ENCODE measurements at places on chromosomes 4 and X. TPM values are rescaled to one million over a fixed set of nuclear protein-coding genes. Genes with fewer than 3 reads are reported as not detected.

Gene CCKAR
- not detected for total RNA-seq

Gene RIPPLY1
- total RNA-seq, result not detected

Gene SLC10A7
- total RNA-seq, result 8.1 TPM

Gene TMEM154
- 4.5 TPM for total RNA-seq

Gene TMEM31
- total RNA-seq, result not detected

Gene HS3ST1
- under 0.01 TPM for total RNA-seq

Gene G6PD
- total RNA-seq, result 56.7 TPM

Gene CT55
- not detected for total RNA-seq

Gene STOX2
- under 0.01 TPM for total RNA-seq

Gene UCP1
- total RNA-seq, result not detected

Gene CXCL1
- 36.2 TPM for total RNA-seq

Gene ADH1A
- not detected for total RNA-seq

Gene STARD8
- total RNA-seq, result 3.2 TPM

Gene UGT2B15
- total RNA-seq, result not detected

Gene TRO
- total RNA-seq, result 5.9 TPM

Gene PWWP3B
- total RNA-seq, result not detected

Gene ZNF157
- total RNA-seq, result not detected

Gene TRIM75
- not detected for total RNA-seq

Gene DCAF8L2
- 0.32 TPM for total RNA-seq

Gene NKX6-1
- 0.15 TPM for total RNA-seq

Gene SHOX
- total RNA-seq, result not detected

Gene LONRF3
- 9.4 TPM for total RNA-seq

Gene ARHGAP36
- not detected for total RNA-seq

Gene SPARCL1
- 0.32 TPM for total RNA-seq

Gene PRICKLE3
- 6.2 TPM for total RNA-seq

Gene STBD1
- total RNA-seq, result 1.7 TPM

Gene CHIC2
- total RNA-seq, result 90.3 TPM

Gene USP17L30
- total RNA-seq, result not detected

Gene C4orf51
- total RNA-seq, result not detected

Gene CYTL1
- 204 TPM for total RNA-seq

Gene NAP1L2
- 0.65 TPM for total RNA-seq

Gene HSFX1
- under 0.01 TPM for total RNA-seq

Gene MAGEC3
- not detected for total RNA-seq

Gene DCK
- total RNA-seq, result 24.8 TPM

Gene GYPA
- total RNA-seq, result not detected

Gene DRP2
- total RNA-seq, result 0.15 TPM

Gene ATP1B4
- not detected for total RNA-seq

Gene SOWAHD
- total RNA-seq, result not detected

Gene ARSJ
- 68.2 TPM for total RNA-seq

Gene GRIA2
- not detected for total RNA-seq

Gene ACTRT1
- total RNA-seq, result not detected

Gene ZNF141
- total RNA-seq, result 13.5 TPM

Gene CRMP1
- total RNA-seq, result not detected

Gene BEX3
- 319 TPM for total RNA-seq

Gene TBC1D8B
- 5.8 TPM for total RNA-seq

Gene CXCL3
- total RNA-seq, result 0.61 TPM

Gene SYTL4
- total RNA-seq, result 20.4 TPM
